ENCODE measurements at places on chromosomes 7 and 10.

GRCh38 chr10:127123626-127124025 is 72.8 kb downstream of the INSYN2A start:
- DNase-seq: no peak

DNA sequence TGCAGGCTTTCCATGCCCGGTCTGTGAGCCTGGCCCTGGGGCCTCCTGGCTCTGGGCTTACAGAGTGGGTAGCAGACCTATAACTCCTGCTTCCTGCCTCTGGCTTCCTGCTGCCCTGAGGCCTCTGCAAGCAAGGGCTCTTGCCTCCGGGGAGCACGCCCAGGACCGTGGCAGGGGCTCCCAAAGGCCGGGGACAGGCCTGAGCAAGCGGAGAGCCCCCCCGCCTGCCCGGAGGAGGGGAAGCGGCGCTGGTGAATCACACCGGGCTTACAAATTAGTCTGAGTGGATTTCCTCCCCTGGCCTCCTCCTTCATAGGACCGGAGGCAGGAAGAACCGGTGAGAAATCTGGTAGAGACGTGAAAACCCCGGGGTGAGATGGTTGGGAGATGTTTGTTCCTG is 1.5 kb upstream of the MYL10 start:
- DNase-seq: no peak

DNA sequence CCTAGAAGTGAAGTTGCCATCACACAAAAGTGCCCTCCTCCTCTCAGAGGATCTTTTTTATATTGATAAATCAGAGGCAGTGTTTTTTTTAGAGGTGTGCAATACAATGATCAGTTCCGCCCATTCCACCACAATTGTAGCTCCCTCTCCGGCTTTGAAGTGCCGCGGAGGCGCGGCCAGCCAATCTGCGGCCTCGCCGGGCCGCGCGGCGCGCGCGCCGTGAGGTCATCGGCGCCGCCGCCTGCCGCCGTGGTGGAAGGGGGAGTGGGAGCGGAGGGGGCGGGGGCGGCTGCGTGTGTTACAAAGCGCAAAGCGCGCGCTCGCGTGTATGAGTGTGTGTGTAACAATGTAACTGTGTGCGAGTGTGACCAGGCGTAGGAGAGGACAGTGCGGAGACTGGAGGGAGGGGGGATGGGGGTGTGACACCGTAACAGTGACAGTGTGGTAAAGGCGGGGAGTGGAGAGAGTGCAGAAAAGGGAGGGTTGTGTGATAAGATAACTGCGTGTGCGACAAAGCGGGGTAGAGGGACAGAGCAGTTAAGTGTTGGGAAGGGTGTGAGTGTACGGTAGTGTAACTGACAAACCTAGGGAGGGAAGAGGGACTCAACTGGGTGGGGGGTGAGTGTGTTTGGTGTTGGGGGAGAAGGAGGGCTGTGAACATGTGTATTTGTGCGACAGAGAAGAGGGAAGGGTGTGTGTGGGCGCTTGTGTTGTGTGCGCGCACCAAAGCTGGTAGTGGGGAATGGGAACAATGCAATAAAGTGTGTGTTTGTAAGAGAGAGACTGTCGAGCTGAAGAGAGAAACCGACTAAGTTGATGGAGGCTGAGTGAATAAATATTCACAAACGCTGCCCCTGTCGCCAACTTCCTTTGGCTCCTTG is at the start of gene SP8:
Gene SP8, minus strand, starts transcription at position 108 of the 881 bp plus-strand sequence. Its CDS starts 88 bp downstream, at position 20.
- peak; percentile 40 for DNase-seq

DNA sequence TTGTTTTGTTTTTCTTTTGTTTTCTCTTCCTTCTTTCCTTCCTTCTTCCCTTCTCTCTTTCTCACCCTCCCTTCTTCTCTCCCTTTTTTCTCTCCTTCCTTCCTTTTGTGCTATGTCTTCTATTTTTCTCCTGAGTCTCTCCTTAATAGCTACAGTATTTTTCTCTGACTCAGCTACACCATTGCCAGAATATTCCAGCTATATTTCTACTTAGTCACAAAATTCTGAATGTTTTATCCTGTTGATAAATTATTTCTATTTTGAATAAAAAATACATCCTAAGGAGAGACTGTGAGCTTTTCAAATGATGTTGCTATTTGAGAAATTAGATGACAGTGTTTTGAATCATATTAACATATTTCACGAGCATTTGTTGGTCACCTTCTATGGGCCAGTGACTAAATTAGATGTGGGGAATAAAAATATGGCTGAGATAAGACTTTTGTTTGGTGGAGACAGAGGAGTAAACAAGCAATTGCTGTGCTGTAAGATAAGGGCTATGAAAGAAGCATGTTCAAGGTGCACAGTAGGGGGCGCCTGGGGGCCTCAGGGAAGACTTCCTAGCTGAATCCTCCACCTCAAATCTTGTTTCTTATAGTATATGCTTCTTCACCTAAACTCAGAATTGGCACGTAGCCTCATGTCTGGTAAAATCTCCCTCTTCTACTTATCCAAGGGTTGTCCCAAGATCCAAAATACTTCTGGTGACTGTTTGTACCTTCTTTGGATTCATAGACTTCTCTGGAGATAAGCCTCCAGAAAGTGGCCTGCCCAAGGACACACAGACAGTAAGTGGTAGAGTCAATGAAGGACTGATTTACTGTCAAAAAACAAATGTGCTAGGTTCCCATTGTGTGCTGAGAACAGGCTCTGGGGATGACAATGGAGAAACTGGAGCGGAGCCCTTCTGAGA is 115.5 kb upstream of the CREB5 start:
- DNase-seq: peak; percentile 72

GRCh38 chr7:97623333-97623732 is 108.6 kb upstream of the TAC1 start:
- DNase-seq: no peak

DNA sequence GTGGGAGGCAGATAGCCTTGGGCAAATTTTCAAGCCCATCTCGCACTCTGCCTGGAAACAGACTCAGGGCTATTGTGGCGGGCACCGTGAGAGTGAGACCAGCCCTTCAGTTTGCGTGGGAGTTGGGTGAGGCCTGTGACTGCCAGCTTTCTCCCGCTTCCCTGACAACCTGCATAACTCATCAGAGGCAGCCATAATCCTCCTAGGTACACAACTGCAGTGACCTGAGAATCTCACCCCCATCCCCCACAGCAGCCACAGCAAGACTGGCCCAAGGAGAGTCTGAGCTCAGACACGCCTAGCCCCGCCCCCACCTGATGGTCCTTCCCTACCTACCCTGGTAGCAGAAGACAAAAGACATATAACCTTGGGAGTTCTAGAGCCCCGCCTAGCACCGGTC is 275.4 kb downstream of the GRID1 start:
- no peak for DNase-seq

- no peak for DNase-seq
Measured at GRCh38 chr7:108328174-108328651, 128.0 kb downstream of the NRCAM start.

DNA sequence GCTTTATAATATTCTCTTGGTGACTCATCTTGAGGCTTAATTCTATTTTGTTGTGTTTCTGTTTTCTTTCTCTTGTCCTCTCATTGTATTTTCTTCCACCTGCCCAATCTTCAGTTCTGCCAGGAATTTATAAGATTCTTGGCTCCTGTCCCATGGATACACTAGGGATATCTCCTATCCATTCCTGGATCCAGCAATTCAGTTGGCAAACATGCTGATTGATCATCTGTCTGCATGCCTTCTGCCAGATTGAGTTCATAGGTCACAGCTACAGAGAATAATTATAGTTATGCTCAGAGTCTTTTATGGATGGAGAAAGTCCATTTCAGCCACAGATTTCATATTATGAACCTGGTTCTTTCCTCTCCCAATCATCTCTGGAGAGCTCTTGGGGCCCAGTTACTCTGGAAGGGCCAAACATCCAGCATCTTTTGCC is 140.4 kb upstream of the MAGI2 start:
- no peak for DNase-seq

DNA sequence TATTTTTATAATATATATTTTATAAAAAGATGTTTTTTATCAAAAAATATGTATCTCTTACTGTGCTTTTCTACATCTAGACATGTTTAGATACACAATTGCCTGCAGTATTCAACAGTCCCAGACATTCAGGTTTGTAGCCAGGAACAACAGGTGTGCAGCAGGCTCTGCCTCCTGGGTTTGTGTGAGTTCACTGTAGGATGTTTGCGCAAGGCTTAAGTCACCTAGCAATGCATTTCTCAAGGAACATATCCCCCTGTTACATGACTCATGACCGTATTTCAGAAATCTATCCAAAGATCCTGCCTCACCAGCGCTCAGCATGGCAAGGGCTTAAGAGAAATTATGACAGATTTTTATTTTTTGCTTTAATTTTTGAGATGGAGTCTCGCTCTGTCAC is 41.5 kb downstream of the PITRM1 start:
- DNase-seq: no peak

GRCh38 chr7:140213684-140214074 is 36.9 kb upstream of the KDM7A start:
- no peak for DNase-seq

- DNase-seq: no peak
Measured at GRCh38 chr7:114687238-114687637, 234.7 kb upstream of the MDFIC start.

DNA sequence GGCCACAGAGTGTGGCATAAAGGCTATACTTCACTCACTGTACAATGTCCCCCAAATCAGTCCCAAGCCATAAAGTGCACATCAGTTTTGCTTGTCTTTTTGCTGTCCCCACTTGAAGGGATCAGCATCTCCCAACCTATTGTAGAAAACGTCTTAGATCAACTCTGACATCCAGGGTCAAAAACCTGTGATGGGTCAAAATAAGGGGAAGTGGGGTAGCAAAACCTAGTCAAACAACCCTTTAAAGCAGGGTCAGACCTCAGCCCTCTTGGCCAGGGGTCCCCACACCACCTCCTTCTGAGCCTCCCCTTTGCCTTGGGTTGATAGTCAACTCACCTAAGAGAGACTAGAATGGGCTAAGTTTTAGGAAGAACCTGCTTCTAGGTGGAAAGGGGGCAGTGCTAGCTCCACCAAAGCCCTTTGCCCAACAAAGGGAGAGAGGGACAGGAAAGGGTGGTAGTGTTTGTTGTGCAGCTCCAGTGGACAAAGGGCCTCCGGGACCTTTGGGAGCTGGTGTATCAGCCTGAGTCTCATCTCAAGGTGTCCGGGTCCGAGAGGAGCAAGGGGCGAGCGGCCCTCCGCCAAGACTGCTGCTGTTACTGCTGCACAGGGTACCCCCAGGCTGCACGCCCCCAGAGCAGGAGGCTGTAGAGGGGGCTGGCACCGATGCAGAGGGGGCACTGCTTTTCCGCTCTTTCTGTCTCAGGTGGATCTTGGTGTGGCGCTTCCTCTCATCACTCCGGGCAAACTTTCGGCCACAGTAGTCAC is 3.3 kb downstream of the EGR2 start:
- no peak for DNase-seq

DNA sequence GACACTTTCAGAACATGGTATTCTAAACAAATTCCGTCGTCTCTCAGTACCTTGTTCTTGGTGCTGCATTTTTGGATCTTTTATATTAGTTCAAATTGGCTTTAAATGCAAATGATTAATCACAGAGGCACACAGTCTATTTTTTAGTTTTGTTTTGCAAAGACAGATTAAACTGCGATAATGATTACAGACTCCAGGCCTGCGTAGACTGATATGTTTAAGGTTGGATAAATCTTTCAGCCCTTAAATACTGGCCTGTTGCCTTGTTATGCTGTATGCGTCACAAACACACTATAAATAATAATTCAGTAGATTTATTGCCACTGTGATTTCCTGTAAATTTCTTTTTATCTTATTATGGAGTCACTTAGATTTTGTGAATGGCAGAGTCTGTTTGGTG is 19.3 kb downstream of the CACNB2 start:
- no peak for DNase-seq

GRCh38 chr10:24722131-24722675 is 1.5 kb downstream of the ARHGAP21 start:
- DNase-seq: peak; percentile 40

DNA sequence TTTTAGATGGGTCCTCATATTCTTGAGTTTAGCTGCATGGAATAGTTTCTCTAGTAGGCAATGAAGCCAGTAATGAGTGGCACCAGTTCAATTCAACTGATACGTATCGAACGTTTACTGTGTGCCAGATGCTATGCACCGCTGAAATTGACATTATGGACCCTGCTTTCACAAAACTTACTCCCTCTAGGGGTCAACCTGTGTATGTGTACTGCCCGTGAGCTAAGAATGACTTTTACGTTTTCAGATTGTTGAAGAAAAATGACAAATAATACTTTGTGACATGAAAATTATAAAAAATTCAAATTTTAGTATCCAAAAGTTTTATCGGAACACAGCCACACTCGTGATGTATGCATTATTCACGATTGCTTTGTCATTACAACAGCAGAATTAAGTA is 95.5 kb downstream of the ZMYND11 start:
- DNase-seq: no peak

DNA sequence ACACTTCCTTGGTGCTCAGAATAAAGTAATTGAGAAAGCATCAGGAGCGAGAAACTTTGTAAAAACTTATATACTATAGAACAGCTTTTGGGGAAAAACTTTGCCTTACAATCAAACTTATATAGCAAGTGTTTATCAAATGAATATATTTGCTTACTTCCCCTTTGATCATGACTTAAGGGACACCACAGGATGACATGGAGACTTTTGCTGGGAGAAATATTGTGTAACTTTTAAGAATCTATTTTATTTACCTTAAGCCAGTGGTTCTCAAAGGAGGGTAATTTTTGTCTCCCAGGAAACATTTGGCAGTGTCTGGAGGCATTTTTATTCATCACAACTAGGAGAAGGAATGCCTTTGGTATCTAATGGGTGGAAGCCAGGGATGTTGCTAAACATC is 173.8 kb upstream of the HABP2 start:
- no peak for DNase-seq

DNA sequence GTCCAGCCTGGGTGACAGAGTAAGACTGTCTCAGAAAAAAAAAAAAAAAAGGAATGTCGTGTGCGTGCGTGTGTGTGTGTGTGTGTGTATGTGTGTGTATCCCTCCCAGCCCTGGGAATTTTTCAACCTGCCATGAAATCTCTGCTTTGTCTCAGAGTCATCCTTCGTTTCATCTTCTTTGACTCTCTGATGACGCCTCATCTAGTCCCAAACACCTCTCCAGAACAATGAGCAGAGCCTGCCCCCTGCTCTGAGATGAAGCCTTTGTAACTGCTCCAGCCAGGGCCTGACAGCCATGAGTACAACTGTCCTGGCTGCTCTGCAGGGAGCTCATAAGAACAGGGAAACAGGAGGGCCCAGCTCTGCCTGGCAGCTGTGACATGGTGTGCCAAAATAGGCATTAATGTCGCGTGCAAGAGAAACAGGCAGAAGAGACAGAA is 149.5 kb downstream of the FAM107B start:
- DNase-seq: no peak

DNA sequence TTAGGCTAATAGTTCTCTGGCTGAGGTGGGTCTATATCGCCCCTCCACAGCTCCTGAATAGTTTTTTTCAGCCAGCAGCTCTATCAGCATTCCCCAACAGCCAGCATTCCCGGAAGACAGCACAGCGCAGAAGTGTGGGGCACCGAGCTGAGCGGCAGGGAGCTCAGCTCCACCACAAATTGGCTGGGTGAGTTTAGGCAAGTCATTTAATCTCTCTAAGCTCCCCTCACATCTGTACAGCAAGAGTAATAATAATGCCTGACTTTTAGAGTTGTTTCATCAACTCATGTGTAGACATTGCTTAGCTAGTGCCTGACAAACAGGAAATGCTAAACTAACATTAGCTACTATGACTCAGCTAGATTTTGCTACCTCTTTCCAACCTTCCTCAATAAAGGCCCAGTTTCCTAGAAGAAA is 247.9 kb upstream of the PTN start:
- DNase-seq: no peak
